Fibroblast of skin of right biceps (primary cell): ENCODE measurements at places on chromosomes 12 and 14.

GRCh38 chr12:7605900-7606465 is 59.7 kb downstream of the APOBEC1 start:
- no peak for DNase-seq

- no peak for DNase-seq
Measured at GRCh38 chr14:94840467-94840866, 70.6 kb upstream of the GSC start.

- DNase-seq = no peak
Measured at GRCh38 chr12:117279606-117280005, 81.8 kb downstream of the NOS1 start.

DNA sequence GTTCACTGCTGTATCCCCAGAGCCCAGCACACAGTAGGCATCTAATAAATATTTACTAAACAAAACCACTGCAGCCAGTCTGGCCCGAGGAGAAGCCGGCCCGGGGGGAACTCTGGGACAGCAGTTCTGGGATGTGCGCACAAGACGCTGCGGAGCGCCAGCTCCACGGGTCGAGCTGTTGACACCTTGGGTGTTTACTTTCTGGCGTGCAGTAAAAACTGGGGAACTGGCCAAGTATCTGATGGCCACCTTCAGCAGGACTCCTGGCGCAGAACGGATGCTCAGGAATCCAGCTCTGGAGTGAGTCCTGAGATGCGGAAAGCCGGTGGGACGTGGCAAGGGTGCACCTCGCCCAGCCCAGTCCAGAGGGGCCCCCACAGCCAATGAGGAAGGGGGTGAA is 65.6 kb downstream of the NCOR2 start:
- no peak for DNase-seq

- DNase-seq = peak; percentile 80
Measured at GRCh38 chr14:55446127-55446736, 5.8 kb upstream of the TBPL2 start.

- DNase-seq = peak; percentile 81
Measured at GRCh38 chr12:3129301-3130056, 52.3 kb downstream of the TSPAN9 start.

DNA sequence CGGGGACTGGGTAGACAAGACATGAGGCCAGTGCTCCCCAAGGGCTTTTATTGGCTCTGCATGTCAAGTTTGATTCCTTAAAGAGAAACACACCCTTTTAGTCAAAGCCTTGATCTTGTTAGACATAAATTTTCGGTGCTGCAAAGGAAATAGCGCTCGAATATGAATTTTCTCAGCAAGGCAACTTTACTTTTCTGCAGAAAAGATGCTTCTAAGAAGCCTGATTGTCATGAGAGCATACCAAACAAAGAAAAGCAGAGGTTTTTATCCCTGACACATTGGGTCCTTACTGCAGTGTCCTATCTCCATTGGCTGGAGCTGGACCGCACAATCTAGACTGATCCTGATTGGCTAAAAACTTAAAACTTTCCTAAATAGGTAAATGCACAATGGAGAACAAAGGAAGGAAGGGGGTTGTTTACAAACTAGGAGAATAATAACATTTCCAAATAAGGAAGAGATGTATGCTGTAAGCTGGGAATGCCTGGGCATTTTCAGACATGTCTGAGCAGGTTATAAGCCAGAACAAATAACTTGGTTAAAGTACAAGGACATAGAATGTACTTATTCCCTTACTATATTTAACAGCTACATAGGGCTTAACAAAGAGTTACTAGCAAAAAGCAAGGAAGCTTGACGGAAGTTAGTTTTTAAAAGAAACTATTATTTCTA is 17.2 kb downstream of the TXNRD1 start:
- no peak for DNase-seq

DNA sequence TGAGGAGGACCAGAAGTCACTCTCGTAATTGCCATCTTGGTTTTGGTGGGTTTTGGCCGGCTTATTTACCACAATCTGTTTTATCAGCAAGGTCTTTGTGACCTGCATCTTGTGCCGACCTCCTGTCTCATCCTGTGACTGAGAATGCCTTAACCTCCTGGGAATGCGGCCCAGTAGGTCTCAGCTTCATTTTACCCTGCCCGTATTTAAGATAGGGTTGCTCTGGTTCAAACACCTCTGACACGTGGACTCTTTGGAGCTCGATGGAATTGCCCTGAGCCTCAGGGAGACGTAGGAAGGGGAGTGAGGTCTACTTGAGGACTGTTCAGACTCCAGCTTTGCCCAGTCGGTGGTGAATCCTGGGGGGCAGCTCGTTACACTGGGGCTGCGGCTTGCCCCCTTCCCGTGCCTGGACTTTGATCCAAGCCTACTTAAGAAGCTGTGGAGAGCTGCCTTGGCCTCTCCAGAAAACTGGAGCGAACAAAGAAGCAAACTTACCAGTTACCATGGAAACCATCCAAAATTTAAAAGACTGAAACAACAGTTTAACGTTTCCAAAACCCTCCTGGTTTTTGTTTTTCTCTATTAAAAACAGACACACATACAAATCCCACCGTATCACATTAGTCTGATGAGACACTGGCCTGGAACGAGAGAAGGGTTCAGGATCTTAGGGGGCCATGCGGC is 28.0 kb downstream of the CALM1 start:
- no peak for DNase-seq

DNA sequence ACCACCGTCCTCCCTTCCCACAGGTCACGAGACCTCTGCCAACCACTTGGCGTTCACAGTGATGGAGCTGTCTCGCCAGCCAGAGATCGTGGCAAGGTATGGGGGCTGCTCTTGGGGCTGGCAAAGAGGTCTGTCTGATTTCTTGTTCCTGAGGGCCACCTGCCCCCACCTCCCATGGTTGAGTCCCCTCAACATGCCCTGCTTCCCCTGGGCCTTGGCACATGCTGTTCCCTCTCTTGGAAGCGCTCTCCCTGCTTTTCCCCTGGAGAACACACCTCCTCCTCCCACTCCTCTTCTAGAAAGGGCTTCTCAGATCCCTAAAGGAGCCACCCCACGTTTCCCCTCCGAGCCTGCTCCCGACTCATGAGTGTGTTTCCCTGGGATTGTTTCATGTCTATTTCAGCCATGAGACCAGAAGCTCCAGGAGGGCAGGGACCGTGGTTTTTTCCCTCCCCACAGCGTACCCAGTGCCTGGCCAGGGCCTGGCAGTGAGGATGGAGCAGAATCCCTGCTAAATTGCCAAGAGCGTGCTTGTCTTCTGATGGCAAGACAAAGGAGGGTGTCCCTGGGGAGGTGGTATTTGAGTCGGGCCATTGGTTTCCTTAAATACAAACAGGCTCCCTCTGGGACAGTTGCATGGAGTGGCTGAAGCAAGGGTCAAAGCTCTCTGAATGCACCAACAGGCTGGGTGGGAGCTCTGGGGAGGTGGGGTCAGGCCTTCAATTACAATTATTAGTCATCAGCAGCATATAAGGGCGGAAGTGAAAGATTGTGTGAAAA is 34.1 kb downstream of the CYP46A1 start:
- no peak for DNase-seq

DNA sequence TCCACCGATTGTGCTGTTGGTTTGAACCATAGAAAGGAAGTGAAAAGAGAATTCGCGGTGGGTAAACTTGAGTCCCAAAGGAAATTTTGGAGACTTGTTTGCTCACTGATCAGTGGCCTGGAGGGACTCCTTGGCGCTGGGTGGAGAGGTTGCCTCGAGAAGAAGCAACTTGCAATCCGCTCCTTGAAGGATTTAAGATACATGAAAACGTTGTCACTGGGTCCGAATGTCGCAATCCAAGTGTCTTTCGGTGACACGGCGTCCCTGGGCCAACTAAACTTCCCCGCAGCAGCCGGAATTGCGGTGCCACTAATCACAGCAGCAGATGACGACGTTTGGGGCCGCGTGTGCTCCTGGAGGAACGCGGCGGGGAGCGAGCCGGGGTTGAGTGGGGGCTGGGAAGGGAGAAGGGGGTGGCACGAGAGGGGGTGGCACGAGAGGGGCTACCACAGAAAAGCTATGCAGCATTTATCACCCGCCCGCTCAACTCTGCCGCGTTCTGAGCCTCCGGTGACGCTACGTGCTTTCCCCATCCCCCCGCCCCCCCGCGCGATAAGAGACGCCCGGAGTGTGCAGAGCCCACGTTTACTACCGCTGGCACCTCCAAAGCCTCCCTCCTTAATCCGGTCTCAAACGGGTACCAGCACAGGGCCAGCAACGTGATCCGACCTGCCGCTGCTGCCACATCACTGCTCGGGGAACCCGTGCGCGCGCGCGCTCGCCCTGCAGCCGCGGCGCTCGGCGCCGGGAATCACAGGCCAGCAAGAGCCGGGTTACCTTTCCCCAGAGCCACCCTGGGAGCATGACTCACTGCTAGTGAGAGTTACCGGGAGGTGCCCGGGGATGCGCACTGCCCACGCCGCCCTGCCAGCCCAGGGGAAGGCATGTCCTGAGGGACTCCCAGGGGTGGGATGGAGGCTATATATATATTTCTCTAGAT is 833 bp upstream of the BHLHE41 start:
- peak; percentile 82 for DNase-seq

- no peak for DNase-seq
Measured at GRCh38 chr14:56887216-56887615, 76.9 kb upstream of the OTX2 start.

DNA sequence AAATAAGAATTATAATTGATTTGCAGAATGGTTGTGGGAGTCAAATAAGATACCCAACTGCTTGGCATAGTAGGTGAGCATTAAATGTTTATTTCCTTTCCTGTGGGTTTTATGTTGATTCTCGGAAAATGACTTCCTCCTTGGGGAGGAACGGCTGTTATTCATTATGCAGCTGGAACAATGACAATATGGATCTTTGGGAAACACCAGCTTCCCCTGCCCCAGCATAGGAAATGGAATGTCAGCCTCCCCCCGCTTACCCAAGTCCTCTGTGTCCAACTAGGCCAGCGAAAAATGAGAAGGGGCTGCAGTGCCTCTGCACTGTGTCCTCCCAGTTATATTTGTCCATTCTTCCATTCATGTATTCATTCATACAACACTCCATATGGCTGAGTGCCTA is 11.7 kb upstream of the CCDC177 start:
- peak; percentile 64 for DNase-seq

GRCh38 chr14:100654814-100655740 is 67.9 kb upstream of the BEGAIN start:
- DNase-seq = no peak

- no peak for DNase-seq
Measured at GRCh38 chr14:34680806-34681479, 33.5 kb downstream of the CFL2 start.

- no peak for DNase-seq
Measured at GRCh38 chr14:40476005-40476404, 1043.8 kb upstream of the FBXO33 start.

DNA sequence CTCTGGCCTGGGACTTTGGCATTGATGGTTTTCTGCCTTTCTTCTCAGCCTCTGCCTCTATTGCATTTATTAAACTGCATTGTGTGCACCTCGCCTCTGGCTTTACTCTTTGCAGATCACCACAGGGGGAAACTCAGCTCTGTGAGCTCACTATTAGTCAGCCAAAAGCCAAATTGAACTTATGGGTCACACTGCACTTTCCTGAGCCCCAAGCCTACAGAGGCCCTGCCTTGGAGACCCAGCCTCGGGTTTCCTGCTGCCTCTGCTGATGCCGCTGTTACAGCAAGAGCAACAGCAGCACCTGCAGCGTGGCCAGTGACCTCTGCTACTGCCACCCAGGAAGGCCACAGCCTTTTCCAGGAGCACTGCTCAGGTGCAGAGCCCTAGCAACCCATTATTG is 122.5 kb downstream of the DAD1 start:
- peak; percentile 49 for DNase-seq

DNA sequence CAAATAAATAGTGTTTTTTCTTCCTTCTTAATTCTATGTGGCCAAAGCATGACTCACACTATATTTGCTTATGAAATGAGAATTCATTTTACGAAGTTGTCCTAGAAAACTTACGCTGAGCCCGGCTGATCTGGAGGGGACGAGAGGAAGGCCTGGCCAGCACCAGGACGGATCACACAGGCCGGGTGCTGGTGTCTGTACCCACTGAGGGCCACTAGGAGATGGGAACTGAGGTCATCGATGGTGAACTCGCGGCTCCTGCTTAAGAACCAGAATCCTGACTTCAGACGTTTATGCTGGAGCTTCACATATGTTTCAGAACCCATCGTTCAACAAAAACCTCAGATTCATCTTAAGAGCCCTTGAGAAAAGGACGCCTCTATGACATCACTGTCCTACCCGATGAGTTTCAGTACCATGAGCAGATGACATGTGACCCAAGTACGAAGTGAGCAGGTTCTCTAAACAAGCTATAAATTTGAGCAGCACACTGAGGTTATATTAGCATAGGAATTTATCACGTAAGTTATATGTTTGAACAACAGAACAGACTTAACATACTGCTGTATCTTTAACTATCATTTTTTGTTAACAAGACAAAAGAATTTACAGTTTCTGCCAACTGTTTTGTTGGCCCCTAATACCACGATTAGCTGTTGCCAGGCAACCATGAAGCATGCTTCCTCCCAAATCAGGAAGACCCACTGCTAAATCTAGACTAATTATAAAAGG is 111.9 kb downstream of the FOXN3 start:
- DNase-seq = peak; percentile 77

- DNase-seq = peak; percentile 45
Measured at GRCh38 chr12:115294453-115295133, 610.6 kb upstream of the TBX3 start.

GRCh38 chr12:117190210-117190781 is at the start of gene FBXO21:
Gene FBXO21, minus strand, starts transcription at chr12:117190470. Its CDS starts 14 bp downstream, at chr12:117190456.
- peak; percentile 85 for DNase-seq

DNA sequence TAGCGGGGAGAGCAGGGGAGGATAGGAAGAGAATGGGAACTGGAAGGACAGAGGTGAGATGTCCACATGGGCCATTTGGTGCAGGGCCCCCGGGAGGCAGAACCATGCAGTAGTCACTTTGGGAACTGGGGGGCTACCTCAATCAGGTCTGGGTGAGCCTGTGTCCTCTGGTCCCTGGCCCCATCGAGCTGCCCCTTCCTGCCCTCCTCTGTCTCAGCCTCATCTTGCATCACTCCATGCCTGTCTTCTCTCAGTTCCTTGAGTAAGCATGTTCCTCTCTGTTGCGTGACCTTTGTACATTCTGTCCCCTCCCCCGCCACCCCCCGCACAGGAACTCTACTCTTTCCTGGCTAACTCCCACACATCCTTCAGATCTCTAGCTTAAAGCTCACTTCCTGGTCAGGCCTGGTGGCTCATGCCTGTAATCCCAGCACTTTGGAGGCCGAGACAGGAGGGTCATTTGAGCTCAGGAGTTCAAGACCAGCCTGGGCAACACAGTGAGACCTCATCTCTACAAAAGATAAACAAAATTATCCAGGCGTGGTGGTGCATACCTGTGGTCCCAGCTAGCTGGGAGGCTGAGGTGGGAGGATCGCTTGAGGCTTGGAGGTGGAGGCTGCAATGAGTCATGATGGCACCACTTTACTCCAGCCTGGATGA is 23.2 kb downstream of the FOS start:
- peak; percentile 40 for DNase-seq

GRCh38 chr12:39505023-39505422 is 62.1 kb upstream of the KIF21A start:
- DNase-seq = no peak

- peak; percentile 25 for DNase-seq
Measured at GRCh38 chr14:53953828-53954550, 2.6 kb downstream of the BMP4 start.

- DNase-seq = peak; percentile 16
Measured at GRCh38 chr12:75591628-75592027, 80.2 kb upstream of the KRR1 start.
